ENCODE measurements at places on chromosomes 2 and 18. TPM values are rescaled to one million over a fixed set of nuclear protein-coding genes. Genes with fewer than 3 reads are reported as not detected.

MAP3K2 gene
- 25.4 TPM for polyA plus RNA-seq

HOXD10 gene
- polyA plus RNA-seq, result 150 TPM

IL36G gene
- polyA plus RNA-seq, result not detected

PDE1A gene
- 25.2 TPM for polyA plus RNA-seq

ACKR3 gene
- polyA plus RNA-seq, result 72.7 TPM

PER2 gene
- 6.0 TPM for polyA plus RNA-seq

THSD7B gene
- 5.1 TPM for polyA plus RNA-seq

CCL20 gene
- polyA plus RNA-seq, result 0.52 TPM

DNA sequence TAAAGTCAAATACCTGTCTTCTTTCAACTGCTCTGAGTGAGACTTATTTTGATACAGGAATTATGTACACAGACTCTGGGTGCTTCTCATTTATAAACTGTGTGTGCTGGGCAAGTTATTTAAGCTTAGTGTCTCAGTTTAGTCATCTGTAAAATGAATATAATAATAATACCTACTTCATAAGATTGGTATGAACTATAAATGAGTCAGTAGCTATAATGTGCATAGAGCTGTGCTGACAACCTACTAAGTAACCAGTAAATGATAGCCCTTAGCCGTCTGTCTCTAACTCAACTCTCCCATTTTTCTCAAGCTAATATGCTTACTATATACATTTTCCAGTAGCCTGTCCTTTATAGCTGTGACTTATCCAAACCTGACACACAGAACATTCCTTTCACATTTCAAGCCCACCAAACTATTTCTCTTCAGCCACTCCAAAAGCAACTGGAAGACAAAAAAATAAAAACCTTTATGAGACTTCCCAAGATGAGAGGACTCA lies 319.8 kb downstream of the ETAA1 start:
- no peak for DNase-seq

- peak; percentile 64 for DNase-seq
Measured at GRCh38 chr2:55616551-55617174, 759 bp downstream of the PPP4R3B start.

DNA sequence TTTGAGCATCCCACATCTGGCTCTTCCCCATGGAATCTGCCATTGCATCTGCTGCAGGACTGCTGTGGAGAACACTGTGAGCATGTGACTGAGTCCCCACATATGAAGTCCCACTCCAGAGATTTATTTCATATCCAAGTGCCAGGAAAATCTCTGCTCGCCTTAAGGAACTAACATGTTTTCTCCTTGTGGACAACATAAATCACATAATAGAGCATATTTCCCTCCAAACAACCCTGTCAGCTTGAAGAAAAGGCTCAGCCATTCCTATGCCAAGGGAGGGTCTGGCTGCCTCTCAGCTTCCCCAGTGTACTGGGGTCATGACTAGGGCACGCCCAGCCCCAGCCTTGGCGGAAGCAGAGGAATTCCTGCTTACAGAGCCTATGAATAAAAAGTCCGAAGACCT lies 193.7 kb downstream of the DNER start:
- DNase-seq, result no peak

DNA sequence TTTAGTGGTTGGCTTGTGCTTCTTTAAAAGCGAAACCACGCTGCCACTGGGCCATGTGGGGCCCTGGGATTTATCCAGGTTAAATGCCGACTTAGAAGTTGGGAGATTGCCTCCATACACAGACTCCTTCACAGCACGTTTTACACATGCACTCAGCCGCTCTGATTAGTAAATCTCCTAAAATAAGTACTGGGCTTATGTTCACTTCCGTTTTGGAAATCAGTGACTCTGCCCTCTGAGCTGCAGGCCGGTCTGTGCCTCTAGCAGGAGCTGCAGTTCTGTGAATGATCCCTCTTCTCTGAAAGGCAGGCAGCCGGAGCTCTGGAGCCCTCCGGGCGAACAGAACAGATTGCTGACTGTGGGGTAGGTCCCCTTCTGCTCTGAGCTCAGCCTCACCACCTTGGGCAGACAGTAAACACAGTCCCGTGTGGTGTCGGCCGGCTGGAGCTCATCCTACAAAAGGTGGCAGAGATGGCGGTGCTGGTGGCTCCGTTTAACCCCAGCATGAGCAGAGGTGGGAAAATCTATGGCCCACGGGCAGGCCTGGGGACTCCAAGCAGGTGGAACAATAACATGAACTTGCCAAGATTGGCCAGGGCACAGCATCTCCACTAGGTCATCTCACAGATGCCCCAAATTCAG lies 9.8 kb upstream of the RAB17 start:
- no peak for DNase-seq

GRCh38 chr2:186274936-186275575 lies 211.0 kb upstream of the ZC3H15 start:
- DNase-seq, result no peak

DNA sequence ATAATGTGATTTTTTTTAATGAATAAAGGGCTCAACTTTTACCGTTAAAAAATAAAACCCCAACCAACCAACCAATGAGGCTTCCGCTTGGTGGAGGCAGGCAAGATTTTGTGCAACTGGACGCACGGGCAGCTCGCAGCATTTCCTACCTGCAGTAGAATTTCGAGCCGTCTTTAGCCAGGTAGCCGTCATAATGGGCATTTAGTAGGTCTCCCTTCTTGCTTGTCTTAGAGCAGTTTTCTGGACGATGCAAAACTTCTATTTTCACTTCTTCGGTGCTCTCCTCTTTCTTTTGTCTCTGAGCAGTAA lies 316 bp downstream of the FKBP7 start:
- no peak for DNase-seq

Measured in right renal cortex interstitium (tissue), 3 donors.